GM13977 (cell line): ENCODE measurements at places on chromosomes 12 and 14.

GRCh38 chr12:112716099-112717093 is 75.2 kb upstream of the RPH3A start:
- DNase-seq, result peak; percentile 17

GRCh38 chr12:57025196-57025595 is 8.9 kb upstream of the TAC3 start:
- no peak for DNase-seq

- no peak for DNase-seq
Measured at GRCh38 chr14:38039496-38039895, 168.2 kb upstream of the SSTR1 start.

DNA sequence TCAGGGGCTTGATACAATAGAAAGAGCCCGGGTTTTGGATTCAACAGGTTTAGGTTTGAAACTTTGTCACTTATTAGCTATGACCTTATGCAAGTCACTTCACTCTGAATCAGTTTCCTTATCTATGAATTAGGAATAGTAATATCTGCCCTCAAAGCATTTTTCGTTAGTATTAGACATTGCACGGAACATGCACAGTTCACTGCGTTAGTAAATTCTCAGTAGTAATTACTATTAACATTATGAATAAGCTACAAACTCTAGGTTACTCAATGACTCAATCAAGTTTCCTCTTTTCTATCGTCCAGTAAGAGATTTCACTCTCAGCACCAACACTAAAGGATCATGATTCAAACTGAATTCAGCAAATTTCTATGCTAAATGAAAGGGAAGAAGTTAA is 150.3 kb downstream of the CEP83 start:
- DNase-seq, result no peak

DNA sequence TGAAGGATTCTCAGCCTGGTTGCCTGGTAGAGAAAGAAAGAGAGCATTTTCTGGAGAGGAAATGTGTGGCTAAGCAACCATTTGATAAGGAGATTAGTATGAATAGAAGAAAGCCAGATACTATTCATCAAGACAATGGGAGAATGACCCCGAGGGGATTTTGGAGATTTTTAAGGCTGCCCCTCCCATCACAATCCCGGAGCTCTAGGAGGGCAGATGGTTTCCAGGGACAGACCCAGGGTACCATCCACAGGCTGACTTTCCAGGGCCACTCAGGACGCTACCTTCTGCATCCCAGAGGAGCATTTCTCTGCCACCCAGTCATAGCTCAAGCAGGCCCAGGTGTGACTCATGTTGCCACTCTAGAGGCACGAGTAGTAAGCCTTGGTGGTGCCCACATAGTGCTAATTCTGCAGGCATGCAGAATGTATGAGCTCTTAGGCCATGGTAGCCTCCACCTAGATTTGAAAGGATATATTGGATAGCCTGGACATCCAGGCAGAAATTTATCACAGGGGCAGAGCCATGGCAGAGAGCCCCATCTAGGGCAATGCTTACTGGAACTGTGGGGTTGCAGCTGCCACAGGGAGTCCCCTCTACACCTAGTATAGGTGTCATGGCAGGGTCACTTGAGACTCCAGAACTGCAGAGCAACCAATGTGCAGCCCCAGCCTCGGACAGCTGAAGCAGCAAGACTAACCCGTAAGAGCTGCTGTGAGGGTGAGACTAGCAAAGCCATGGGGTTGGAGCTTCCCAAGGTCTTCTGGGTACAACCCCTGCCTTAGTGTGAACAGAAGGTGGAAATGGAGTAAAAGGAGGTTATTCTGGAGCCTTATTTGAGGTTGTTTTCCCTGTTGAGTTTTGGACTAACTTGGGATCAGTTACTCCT is 366.0 kb downstream of the ZFP36L1 start:
- no peak for DNase-seq

- DNase-seq, result no peak
Measured at GRCh38 chr12:57839996-57840395, 6.5 kb downstream of the CTDSP2 start.

- DNase-seq, result no peak
Measured at GRCh38 chr12:45122768-45123380, 72.0 kb upstream of the DBX2 start.

GRCh38 chr12:5716201-5716600 is 228.9 kb downstream of the ANO2 start:
- DNase-seq, result no peak

DNA sequence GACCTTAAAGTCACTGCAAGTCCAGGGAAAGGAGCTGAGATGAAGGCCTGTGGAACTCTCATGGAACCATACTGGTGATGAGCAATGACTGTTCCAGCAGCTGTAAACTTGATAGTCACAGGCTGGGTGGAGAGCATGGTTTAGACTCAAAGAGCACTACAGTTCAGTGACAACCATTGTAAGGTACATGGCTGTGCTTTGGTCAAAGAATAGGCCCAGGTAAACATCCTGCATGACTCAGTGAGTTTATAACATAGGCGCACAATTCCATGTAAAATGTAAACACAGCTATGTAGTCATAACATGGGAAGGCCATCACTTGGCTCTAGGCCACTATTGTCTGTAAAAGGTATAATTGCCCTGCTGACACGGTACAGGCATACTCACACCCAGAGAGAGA is 119.3 kb upstream of the FSCB start:
- no peak for DNase-seq

GRCh38 chr14:94123868-94124267 is 5.5 kb downstream of the IFI27L2 start:
- no peak for DNase-seq

DNA sequence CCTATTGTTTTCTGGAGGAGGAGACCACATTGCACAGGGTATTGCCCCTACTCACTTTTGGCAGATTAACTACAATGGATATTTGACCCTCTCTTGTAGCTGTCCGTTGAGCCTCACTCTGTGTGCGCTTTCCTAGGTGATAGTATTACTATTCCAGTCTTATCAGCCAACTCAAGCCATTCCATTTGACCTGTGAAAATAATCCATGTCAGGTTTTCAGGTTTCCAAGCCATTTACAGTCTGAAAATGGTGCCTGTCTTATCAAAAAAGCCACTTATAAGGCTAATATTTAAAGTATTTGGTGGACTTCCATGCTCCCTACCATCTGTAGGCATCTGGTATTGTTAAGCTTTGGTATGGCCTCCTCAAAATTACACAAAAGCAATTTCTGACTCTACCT is 29.6 kb upstream of the KLRD1 start:
- DNase-seq, result no peak

- DNase-seq, result no peak
Measured at GRCh38 chr14:64826333-64826732, 53.4 kb downstream of the SPTB start.

DNA sequence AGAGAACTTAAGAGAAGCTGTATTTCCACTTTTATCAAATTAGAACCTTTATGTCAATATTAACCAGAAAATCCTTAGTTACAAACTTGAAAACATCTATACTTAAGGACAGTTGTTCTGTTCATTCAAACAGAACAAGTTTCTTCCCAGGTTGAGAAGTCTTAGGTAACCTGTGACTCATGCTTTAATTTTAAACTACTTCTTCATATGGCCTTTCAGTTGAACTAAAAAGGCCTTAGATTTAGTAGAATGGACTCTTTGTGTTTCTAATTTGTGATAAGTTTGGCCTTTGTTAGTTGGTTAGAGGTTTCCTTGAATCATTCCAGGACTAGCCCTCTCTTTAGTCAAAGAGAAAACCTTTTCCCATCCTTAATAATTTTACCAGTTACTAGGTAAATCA is 274.2 kb downstream of the FUT8 start:
- DNase-seq, result peak; percentile 31

GRCh38 chr12:22533155-22533554 is 11.2 kb downstream of the C2CD5 start:
- DNase-seq, result no peak

DNA sequence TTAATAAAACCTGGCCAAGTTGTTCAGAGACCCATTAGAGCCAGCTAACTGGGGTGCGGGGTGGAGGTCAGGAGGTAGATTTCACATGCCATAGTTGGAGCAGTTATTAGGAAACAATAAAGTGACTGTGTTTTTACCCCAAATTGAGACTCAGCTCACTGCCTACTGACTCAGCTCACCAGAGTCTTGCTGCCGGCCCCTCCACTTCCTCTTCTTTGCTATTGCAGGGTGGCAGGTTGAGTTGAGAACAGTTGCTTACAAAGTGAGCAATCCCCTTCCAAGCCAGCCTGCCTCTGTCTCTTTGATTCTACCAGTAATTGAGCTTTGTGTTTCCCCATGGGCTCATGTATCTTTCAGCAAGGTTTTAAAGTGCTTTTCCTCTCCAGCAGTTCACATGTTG is 12.9 kb downstream of the ST8SIA1 start:
- DNase-seq, result no peak

- peak; percentile 87 for DNase-seq
Measured at GRCh38 chr14:24366721-24367513, 1.1 kb upstream of the NFATC4 start.

DNA sequence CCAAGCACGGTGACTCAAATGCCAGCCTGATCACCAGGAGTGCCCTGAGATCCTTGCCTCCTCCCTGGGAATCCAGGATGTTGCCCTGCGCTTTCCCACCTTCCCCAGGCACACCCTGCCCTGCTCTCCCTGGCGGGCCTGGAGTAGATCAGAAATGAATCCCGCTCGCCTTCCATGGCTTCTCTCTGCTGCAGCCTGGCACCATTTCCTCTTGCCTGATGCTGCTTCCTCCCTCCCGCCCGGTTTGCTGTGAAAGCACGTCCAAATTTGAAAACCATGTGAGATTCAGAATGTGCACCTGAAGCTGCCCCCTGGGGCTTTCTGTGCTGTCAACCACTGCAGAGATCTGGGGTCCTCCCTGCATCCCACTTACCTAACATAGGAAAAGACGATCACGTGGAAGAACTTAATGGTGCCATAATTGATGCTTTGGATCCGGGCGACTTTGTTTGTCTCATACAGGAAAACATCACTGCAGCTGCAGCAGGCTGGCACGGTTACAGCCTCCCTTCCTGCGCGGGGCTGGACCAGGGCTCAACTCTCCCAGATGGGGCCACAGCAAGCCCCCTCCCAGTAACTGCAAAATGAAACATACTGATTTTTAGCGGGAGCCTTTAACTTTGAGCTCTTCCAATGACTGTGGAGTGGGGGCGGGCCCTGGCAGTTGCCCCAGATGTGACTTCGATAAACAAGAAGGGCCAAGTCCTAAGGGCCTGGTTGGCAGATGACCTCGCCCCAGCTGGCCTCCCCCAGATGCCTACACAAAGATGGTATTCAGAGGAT is 24.9 kb upstream of the C12orf76 start:
- no peak for DNase-seq

DNA sequence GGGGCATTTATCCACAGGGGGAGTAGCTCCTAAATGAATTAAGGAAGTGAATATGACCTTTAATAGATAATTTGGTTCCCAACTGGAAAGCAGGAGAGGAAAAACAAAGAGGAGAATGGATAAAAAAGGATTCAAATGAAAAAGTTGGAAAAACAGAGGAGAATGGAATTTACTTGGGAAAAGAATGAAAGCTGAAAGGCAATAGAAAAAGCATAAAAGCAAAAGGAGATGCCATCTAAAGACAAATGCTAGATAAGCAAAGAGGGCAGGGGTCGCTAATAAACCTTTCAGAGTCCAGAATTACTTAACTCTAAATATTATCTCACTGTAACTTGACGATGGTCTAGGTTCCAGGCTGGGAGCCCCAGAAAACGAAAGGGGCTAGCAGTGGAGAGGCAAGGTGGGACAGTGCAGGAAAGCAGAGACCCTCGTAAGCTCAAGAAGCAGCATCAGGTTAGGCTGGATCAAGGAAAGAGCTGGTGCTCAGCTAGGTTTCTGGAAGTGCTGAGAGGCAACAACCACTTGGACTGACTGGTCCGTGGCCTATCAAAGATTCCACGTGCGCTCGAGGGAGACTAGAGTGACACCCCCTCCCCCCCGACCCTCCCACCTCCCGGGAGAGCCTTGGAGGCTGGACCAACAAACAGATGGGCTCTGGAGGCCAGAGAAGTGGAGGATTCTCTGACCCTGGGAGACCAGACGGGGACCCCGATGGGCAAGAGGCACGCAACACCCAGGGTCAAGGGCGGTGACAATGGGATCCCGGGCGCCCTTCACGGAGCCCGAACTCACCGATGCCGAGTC is 1.2 kb downstream of the SLC2A13 start:
- peak; percentile 10 for DNase-seq

GRCh38 chr14:69326611-69327010 is 66.7 kb downstream of the GALNT16 start:
- no peak for DNase-seq

GRCh38 chr12:45732936-45733335 is 3.4 kb downstream of the ARID2 start:
- no peak for DNase-seq

GRCh38 chr14:56119201-56119981 is 1.2 kb downstream of the PELI2 start:
- DNase-seq, result peak; percentile 26

DNA sequence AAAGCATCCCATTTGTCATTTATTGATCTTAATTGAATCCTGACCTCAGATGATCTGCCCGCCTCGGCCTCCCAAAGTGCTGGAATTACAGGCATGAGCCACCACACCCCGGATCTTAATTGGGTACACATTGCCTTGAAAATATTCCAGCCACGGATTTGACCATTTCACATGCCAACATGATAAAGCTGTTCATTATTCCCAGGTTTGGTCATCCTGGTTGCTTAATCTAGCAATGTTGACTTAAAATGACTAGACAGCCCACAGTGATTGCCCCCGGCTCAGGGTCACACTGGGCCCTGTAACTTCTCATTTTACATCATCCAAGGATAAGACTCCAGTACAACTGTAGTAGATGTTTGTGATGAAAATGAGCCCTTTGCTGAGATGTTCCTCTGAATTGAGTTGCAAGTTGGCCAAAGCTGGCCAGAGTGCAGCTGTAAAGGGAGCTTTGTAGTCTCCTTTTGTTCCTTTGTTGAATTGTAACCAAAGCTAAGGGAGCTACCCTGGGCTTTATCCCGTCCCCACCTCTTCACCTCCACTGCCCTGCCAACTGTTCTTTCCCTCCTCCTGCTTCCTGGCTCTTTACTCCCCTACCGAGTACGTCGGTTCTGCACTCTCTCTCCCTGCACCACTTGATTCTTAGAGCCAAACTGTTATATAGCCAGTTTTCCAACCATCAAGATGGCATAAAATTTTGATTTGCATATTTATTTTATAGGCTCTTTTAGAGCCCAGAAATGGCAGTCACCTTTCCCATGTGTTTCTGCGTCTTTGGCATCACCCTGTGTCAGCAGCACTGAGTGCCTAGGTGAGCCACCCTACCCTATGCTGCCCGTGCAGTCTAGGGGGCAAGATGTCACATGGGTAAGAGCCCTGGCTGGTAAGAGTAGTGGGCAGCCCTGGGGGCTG is 141.3 kb upstream of the HIF1A start:
- no peak for DNase-seq
